ENCODE measurements at places on chromosomes 4 and X.

- peak; percentile 21 for DNase-seq
These were observed 31.0 kb upstream of the SLC25A4 start for GRCh38 chr4:185112104-185112503.

GRCh38 chrX:98459669-98460068 is 1576.0 kb downstream of the RPA4 start:
- DNase-seq: no peak

DNA sequence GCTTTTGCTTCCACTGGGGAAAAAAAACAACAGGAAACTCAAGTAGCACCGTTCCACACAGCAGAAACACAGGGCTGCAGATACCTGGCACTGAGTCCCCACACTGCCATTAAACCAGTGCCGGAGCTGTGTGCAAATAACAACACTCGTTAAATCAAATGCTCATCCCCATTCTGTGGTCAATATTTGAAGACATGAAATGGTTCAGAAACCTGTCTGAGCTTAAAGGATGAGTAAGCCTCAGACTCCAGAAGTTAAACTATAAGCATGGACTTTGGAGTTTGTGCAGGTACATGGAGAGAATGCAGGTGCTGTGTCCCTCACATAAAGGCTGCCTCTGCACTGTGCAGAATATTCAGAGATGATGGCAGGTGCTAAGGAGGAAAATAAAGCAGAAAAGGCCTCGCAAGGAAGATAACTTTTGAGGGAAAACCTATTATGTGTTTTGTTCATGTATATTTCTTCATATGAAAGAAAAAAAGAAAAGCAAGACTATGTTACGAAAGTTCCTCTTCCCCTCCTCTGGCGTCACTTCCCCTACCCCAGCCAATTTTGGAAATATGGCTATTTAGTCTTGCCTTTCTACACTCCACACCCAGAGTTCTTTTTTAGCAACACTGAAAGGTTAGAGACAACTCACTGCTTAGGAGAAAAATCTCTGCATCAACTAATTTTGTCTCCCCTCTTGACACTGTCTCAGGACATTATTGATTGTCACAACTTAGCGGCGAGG is 4.6 kb downstream of the MPP1 start:
- peak; percentile 8 for DNase-seq

GRCh38 chrX:124771292-124771691 is 424.9 kb downstream of the SH2D1A start:
- DNase-seq: no peak

GRCh38 chrX:1534301-1535168 is 2.5 kb downstream of the P2RY8 start:
- DNase-seq: peak; percentile 56

- peak; percentile 53 for DNase-seq
These were observed 28.4 kb downstream of the ZNF185 start for GRCh38 chrX:152926279-152926678.

GRCh38 chr4:174429701-174430410 is 92.4 kb downstream of the HPGD start:
- no peak for DNase-seq

DNA sequence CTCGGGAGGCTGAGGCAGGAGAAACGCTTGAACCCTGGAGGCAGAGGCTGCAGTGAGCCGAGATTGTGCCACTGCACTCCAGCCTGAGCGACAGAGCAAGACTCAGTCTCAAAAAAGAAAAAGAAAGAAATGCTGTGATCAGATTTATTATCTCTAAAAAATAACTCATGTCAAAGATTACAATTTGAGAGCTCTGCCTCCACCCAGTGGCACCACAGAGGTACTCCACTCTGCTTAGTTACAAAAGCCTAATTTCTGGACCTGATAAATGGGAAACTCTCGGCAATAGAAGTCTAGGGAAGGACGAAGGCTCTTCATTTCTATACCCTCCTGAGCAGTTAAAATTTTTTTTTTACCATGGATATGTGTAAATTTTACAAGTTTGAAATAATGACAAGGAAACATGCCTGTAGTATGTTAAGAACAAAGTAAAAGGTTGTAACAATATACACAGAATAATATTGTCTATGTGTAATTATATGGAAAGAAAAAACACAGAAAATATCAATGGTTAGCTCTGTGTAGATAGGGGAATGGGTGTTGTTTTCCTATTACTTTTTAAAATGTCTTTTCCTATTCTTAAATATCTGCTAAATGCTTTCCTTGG is 149.8 kb downstream of the STIM2 start:
- peak; percentile 80 for DNase-seq

GRCh38 chrX:136496186-136496763 is 1.1 kb upstream of the HTATSF1 start:
- DNase-seq: no peak

- DNase-seq: no peak
These were observed 1525.6 kb downstream of the ARAP2 start for GRCh38 chr4:34718576-34719245.

- DNase-seq: no peak
These were observed 68.5 kb downstream of the FGFBP1 start for GRCh38 chr4:15870079-15870478.

DNA sequence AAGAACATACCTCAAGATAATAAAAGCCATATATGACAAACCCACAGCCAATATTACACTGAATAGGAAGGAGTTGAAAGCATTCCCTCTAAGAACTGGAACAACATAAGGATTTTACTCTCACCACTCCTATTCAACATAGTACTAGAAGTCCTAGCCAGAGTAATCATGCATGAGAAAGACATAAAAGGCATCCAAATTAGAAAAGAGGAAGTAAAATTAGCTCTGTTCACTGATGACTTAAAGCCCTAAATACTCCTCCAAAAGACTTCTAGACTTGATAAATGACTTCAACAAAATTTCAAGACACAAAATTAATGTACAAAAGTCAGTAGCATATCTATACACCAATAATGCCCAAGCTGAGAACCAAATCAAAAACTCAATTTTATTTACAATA is 235.7 kb downstream of the NKX6-1 start:
- peak; percentile 65 for DNase-seq

GRCh38 chrX:3748052-3748559 is 34.7 kb upstream of the PRKX start:
- DNase-seq: no peak

DNA sequence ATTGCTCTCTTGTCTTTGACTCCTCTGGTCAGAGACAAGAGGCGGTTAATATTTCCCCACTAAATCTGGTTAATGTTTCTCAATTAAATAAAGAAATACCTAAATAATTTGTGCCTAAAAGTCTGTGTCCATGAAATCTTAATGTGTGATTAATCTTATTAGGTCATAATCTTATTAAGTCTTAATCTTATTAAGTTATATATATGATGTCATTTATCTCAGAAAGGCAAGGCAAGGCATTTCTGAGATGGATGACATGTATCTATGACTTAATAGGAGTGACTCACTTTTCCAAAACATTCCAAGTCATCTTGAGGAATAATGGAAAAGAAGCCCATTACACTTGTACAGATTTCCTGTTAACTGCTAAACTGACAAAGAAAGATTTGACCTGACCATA is 74.7 kb downstream of the TRAM1L1 start:
- no peak for DNase-seq

DNA sequence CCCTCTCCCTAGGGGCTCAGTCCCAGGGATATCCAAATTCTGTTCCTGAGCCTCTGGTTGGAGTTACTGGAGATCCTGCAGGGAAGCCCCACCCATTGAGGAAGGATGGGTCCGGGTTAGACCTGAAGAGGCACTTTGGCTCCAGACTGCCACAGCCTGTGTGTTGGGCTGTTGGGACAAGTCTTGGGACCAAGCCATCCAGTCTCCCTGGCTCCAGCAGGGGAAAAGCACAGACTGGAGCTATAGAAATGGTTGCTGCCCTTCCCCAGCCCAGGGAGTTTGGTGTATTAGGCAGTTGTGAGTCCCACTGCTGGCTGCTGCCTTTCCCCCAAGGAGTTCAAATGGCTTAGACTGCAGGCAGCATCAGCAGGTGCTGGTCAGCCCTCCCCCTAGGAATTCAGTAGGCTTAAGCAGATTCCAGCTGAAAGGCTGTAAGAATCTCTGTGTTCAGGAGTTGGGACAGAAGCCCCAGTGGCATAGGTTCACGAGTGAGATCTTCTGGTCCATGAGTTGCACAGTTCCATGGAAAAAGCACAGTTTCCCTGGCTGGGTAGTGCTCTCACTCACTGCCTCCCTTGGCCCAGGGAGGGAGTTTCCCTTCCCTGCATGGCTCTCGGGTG is 344.0 kb upstream of the EPHA5 start:
- DNase-seq: no peak

DNA sequence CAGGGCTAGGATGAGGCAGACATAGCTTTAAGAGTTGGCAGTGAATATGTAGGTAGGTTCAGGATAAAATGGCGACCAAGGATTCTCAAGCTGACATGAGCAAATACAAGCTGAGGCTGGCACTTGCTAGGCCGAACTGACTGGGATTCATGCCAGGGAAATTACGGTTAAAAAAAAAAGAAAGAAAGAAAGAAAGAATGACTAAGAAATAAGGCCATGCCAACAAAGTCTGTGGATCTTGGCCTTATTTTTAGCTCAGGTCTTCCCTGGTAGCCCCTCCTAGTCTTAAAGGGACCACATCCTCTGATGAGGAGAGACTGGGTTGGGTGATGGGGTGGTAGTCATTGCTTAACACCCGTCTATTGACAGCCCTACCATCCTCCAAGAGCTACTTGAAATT is 64.4 kb upstream of the KLHL13 start:
- no peak for DNase-seq

- peak; percentile 70 for DNase-seq
These were observed 36.0 kb upstream of the SPON2 start for GRCh38 chr4:1208266-1208961.

- no peak for DNase-seq
These were observed 161.2 kb upstream of the SPRY1 start for GRCh38 chr4:123235431-123235830.

DNA sequence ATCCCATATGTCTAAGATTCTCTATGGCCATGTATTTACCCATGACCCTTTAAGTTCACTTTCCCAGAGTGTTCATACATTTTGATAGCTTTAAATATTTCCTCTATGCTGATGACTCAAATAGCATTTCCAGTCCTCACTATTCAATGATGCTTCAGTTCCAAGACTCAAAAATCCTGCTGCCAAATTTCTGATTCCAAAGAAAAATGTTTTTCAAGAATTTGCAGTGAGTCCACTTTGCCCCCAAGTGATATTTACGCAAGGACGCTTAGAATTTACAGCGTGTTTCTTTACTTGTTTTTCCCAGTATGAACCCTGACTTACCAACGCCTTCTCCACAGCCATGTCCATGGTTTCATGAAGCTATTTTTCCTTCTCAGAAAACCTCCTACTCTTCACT is 127.9 kb upstream of the PCDH18 start:
- no peak for DNase-seq

GRCh38 chrX:38052096-38052495 is 45.7 kb downstream of the SYTL5 start:
- peak; percentile 40 for DNase-seq

- peak; percentile 64 for DNase-seq
These were observed 139.2 kb downstream of the NWD2 start for GRCh38 chr4:37383579-37384229.

GRCh38 chr4:38855466-38855865 is 1.2 kb downstream of the TLR6 start:
- no peak for DNase-seq

- no peak for DNase-seq
These were observed 40.9 kb upstream of the GYPA start for GRCh38 chr4:144181391-144181790.

DNA sequence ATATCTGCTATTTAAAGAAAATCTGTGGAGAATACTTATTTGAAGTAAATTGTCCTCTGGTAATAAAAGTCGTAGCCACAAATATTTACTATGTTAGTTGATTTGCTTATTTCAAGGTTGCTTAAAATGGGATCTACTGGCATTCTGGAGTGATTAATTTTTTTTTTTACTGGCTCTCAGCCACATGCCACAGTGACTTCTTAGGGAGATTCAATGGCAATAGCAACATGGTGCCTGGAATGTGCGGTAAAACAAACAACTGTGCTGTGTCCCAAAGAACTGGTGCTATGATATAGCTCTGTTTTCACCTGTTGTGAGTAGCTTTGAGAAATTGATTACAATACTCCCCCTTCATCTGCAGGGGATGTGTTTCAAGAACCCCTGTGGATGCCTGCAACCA is 324.3 kb downstream of the GPAT3 start:
- DNase-seq: no peak

- DNase-seq: no peak
These were observed 318.0 kb upstream of the TAPT1 start for GRCh38 chr4:16544251-16544721.

DNA sequence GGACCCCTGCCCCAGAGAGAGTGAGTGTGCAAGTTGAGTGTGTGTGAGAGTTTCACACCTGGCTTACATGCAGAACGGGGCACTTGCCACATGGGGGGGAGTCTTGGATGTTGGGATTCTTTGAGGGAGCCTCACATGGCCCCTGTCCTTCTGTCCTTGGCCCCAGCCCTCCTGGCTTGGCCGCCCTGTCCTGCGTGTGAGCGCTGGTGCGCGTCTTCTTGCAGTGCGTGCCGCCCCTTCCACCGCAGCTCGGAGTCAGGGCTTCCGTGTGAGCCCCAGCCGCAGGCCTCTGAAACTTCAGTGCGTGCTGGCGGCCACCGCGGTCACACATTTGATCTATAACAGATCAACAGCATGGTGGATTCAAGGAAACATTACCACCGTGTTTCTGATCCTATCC is 30.1 kb upstream of the HGFAC start:
- no peak for DNase-seq

DNA sequence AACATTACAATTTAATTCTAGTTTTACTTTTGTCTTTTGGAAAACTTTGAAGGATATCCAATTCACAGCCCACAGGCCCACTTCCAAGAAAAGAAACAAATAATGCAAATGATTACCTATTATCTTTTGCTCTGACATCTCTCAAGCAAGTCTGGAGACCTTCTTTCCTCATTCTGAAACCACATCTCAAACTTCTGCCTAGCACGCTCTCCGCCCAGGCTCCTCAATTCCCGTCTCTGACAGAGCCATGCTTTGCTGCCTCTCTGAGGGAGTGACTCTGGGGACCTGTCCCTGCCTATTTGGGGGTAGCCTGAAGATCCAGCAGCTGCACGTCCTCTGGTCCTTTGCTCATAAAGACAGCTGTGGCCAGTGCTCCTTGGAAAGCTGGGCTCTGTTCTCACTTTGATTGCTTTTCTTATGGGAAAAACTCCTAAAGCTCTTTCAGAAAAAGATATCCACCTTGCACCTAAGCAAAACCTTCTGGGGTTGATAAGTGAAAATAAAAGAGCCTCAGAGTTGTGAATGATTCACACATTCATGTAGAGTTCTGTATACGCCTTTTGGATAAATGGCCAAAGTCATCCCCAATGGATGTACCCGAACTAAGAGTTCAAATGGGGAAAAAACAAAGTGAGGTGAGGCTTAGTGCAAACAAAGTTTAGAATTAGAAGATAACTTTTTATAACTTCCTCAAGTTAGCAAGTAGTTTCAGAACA is 72.4 kb upstream of the TNIP3 start:
- no peak for DNase-seq

GRCh38 chrX:55758033-55758432 is 40.5 kb downstream of the RRAGB start:
- no peak for DNase-seq

All from Kasumi-1 (cell line).